Stimulated activated CD8-positive, alpha-beta memory T cell treated with anti-CD3 and anti-CD28 coated beads, Interleukin-12 subunit alpha, Interleukin-12 subunit beta, amount 100 ng/mL, for 4 hours (primary cell): ENCODE measurements at places on chromosomes 3 and 15.

GRCh38 chr3:51673802-51674654 is 3.0 kb downstream of the TEX264 start:
- DNase-seq, result no peak

DNA sequence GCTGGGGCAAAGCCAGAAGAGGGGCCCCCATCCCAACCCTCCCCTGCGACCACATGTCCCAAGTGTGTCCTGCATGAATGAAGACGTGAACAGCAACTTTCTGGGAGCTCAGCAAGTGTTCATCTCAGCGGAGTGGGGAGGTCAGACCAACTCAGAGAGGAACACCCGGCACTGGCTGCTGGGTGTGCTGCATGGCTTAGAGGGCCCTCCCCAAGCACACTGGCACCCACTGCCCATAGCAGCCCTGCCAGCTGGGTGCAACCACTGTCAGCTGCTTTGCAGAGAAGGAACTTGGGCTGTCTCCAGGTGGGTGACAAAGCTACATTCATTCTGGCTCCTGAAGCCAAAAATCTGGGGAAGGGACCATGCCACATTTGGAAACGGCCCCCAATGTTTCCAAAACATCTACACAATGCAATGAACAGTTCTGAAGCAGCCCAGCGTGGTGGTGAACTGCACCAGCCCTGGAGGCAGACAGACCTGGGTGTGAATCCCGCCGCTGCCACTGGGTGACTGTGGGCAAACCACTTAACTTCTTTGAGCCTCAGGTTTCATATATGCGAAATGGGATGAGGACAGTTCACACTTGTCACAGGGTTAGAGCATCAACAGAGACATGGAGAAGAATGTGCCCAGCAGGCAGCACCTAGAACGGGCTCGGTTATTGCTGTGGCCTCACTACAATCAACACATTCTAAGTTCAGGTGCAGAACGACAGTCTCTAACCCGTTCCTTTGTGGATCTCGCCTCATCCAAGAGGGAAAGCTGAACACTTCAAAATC is 145.4 kb downstream of the NUP210 start:
- DNase-seq, result no peak

DNA sequence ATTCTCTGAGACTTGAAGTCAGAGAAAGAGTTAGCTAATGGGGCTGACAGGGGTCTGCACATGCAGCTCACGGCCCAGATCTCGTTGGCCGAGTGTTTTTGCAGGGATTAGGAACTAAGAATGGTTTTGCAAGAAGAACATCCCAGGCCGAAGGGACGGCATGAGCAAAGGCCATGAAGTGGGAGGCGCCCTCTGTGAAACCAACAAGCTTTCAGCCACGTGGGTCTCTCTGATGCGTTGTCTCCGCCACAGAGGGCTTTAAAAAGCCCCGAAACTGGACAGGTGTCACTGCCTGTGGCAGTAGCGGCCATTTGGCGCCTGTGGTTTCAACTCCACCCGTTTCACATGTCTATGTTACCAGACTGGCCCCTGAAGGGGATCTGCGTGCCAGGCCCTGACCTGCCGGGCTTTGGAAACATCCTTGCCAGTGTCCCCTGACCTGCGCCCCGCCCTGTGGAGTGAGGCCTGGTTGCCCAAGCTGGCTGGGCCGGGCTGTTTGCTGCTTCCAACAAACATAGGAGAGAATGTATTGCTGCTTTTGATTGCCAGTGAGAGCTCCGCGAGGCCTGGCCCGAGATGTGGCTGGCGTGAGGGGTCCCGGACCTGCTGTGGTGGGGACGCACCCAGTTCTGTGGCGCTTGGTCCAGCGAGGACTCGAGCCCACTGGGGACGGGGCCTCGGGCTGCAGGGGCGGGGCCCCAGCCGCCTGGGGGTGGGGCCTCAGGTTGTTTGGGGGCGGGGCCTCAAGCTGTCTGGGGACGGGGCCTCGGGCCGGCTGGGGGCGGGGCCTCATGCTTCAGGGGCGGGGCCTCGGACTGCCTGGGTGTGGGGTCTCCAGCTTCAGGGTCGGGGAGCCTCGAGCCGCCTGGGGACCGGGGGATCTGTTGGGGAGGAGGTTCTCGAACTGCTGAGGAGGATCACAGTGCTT is 30.4 kb downstream of the GOLGA6L2 start:
- DNase-seq, result no peak

- no peak for DNase-seq
Observed at GRCh38 chr3:195394700-195395099, 48.1 kb downstream of the ACAP2 start.

DNA sequence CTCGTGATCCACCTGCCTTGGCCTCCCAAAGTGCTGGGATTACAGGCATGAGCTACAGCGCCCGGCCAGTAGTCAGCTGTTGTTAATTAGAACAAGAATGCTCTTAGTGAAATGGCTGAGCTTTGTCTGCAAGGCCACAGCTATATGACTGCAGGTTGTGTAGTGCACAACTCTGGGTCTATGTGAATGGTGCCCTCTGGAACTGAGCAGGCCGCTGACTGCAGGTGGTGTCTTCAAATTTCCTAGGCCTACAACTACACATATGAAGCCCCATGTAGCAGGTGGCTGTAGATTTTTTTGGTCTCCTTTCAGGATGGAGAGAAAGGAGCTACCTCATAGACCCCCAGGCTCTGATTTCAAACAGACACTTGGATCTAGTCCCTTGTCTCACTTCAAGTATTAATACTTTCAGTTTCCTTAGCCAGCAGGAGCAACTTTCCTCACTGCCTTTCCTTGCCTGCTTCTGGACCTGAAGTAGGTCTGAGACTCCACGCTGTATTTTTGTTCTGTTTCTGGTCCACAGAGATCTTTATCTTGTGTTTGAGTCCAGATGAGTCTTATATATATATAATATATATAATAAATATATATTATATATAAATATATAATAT is 86.9 kb downstream of the C3orf80 start:
- DNase-seq, result no peak

DNA sequence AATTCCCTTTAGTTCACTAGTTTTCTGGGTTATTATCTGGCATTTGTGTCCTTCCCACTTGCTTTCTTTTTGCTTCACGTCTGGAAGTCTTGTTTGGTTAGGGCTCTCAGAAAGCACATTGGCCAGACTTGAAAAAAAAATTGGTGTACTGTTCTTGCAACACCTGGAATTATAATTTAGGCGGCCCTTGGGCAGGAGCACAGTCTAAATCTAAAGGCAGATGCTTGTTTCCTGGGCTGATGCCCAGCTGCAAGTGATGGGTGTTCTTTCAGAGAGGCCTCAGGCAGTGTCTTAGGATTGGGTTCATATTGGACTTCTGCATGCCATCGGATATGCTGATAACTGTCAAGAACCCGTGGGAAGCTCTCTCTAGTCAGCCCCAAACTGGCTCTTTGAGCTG is 521.5 kb downstream of the PDCD6IP start:
- no peak for DNase-seq

DNA sequence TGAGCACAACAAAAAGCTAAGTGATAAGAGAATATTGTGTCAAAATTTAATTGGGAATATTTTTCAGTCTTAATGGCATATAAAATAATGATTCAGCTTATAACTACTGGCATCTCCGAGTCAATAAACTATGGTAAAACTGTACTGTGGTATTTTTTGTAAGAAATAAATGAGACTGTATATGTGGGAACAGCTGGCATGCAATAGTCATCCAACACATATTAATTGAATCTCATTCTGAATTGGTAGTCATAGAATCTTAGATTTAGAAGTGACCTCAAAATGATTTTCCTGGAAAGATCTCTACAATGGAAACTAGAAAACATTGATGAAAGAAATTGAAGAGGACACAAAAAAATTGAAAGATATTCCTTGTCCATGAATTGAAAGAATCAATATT is 133.4 kb upstream of the SLC7A14 start:
- no peak for DNase-seq

GRCh38 chr3:157999246-157999645 is 107.0 kb downstream of the SHOX2 start:
- no peak for DNase-seq

DNA sequence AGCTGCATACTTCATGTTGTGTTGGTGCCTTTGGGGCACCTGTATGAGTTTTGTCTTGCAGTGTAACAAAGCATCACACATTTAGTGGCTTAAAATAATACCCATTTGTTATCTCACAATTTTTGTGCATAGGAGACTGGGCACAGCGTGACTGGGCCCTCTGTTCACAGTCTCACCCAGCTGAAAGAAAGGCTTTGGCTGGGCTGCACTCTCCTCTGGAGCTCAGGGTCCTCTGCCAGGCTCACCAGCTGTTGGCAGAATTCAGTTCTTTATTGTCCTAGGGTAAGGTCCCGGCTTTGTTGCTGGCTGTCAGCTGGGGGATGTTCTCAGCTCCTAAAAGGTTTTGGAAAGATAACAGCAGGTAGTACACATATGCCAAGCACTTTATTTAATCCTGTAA is 263.3 kb downstream of the CLSTN2 start:
- no peak for DNase-seq

DNA sequence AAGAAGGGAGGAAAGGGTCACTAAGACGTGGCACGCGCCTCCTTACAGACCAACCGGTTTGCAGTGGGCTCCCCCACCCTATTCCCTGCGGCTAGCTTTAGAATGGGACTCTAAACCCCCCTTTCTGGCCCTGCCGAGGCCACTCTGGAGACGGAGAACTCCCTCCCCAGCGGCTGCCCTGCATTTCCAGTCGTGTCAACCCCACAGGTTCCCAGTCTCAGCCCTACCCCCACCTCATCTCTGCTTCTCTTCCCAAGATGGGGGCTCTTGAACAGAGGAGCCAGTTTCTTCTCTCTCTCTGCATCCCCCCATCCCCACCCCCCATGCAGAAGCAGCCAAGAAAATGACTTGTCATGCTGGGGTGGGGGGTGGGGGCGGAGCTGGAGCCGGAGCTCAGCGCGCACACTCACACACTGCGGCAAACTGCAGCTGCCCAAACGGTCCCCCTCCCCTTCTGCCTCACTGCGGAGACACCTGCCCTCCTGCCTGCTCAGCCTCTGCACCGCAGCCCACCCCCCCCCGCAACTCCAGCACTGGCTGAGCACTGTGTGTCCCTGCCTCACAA is 871 bp downstream of the MAP1A start:
- no peak for DNase-seq

GRCh38 chr15:84773716-84774115 is 25.3 kb downstream of the ZNF592 start:
- no peak for DNase-seq

DNA sequence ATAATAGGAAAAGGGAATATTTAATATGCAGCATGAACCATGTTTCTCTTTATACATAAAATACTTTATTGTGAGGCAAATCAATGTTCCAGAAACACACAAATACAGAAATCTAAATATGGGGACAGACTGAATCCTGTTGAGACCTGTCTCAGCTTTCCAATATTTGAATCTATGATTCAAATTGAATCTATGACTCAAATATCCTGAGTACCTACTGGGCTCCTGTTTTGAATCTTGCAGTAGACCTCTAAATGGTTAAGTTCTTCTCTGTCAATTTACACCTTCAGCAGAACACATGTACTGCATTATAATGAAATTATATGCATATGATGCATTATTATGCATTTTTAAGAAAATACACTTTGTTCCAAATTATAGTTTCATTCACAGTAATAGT is 143.2 kb upstream of the PLXND1 start:
- DNase-seq, result no peak

DNA sequence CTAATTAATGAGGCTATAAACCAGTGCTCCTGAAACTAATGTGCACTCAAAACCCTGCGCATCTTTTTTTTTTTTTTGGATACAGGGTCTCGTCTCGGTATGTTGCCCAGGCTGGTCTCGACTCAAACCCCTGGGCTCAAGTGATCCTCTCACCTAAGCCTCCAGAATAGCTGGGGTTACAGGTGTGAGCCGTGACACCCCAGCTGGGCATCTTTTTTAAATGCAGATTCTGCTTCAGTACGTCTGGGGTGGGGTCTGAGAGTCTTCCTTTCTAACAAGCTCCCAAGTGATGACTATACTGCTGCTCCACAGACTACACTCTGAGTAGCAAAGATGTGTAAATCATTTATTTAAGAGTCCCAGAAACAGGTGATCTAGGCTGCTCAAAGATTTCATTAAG is 73.0 kb downstream of the BFSP2 start:
- no peak for DNase-seq

- no peak for DNase-seq
Observed at GRCh38 chr3:59710554-59710953, 660.7 kb upstream of the CFAP20DC start.

GRCh38 chr3:163587342-163587741 is 1491.0 kb downstream of the SI start:
- DNase-seq, result no peak

- DNase-seq, result no peak
Observed at GRCh38 chr3:173552526-173552925, 155.0 kb downstream of the NLGN1 start.

- no peak for DNase-seq
Observed at GRCh38 chr3:71629711-71630110, 46.2 kb upstream of the FOXP1 start.

DNA sequence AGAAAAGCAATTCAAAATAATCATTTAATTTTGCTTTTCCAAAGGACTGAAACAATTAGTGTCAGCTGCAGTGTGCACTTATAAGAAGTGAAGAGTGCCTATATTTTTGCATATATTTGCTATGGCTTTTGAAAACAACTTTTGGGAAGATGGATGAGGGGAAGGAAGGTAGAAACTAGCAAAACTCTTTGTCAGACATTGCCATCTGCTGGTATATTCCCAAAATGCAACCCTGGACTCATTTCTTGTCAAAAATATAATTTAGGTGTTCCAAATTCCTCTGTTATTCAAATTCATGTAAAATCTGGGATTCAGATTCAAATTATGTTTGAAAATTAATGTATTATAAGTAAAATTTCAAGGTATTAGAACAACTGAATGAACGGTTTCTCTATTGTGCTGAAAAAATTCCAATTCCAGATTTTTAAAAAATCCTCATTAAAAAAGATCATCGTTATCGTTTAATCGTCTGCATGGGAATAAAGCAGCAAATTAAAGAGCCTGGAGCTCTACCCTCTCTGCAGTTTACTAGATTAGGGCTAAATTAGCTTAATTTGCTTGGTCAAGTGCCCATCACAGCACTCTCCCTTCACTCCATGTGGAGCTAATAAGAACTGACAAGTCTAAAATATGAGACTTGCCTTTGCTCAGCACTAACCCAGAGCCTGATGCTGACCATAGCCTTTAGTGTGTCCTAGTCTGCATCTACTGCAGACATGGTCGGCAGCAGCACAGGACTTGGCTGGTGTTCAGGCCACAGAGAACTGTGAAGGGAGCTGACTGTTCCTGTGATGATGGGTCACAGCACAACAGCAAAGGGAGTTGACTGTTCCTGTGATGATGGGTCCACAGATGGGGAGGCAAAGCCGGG is 67.9 kb upstream of the MITF start:
- DNase-seq, result no peak

- no peak for DNase-seq
Observed at GRCh38 chr3:38522002-38522401, 25.9 kb downstream of the EXOG start.

DNA sequence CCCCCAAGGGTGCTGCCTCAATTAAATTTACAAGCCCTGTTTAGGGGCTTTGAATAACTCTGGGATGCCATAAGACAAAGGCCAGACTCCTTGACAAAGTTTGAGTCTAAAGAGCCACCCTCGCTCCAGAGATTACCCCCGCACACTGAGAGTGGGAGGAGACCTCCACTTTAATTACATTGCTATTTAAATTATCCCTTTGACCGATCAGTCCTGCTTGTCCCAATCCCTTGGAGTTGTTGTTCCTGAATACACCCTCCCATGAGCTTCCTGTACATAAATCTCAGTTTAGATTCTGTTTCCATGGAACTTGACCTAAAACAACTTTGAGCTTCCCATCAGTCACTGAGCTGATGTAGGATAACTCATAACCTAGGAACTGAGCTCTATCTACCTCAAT is 596.3 kb downstream of the PYDC2 start:
- DNase-seq, result no peak
